Stimulated activated CD4-positive, alpha-beta T cell treated with anti-CD3 and anti-CD28 coated beads, Interleukin-1b, Interleukin-23, amount 100 ng/mL, for 1 hour (primary cell): ENCODE measurements at places on chromosomes 1 and 21.

- no peak for DNase-seq
Observed at GRCh38 chr1:37456614-37457013, 17.8 kb upstream of the ZC3H12A start.

- DNase-seq = no peak
Observed at GRCh38 chr1:70256664-70257063, 35.5 kb downstream of the SRSF11 start.

DNA sequence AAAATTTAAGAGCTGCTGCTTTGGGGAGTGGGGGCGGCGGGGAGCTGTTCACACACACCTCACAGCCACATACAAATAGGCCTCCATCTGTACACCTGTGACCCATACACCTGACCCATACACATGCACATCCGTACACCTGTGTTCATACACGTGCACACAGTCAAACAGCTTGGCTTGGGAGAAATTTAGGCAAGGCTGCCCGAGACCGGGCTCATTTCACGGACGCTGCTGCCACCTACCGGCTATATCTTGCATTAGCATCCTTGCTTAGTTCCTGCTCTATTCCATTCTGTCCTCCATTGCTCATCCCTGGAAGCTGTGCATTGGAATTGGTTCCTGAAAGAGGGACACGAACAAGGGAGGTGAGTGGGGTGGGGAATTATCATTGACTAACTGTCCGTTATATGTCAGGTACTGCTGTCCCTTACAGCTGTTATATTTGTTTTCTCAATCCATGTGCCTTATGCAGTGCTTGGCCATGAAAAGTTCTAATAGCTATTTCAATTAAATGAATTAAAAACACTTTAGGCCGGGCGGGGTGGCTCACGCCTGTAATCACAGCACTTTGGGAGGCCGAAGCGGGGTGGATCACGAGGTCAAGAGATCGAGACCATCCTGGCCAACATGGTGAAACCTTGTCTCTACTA lies 37.1 kb upstream of the EPB41 start:
- DNase-seq = peak; percentile 60

DNA sequence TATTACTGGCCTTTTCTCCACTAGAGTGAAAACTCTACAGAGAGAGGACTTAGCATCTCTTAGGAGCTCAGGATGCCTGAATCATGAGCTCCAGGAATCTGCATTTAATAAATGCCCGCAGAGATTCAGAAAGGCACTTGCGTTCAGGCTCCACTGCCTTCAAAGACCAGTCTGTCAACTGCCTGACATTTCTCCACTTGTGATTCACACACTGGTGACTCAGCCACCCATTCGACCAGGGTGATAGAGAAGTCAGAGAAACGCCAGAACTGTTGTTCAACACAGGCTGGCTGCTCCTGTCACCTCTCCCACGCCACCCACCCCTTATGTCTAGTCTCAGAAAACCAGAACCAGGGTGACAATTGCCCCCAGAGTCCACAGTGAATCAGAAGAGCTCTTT lies 26.9 kb upstream of the LBR start:
- DNase-seq = peak; percentile 70

DNA sequence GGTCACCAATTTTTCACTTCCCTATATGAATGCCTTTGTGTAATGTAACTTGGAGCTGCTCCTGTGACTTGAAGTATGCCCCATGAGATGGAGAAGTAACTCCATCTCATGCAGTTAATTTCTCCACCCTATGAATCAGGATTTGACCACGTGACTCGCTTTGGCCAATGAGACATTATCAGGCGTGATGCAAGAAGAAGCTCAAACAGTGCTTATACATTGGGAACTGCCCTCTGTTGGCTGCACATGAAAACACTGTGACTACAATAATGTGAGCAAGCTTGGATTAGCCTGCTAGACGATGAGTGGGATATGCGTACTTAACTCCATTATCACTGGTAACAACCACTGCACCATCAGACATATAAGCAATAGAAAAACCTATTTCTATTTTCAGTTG lies 684.4 kb downstream of the PLA2G4A start:
- DNase-seq = no peak

- DNase-seq = no peak
Observed at GRCh38 chr1:182633657-182634281, 29.6 kb upstream of the RGS16 start.

GRCh38 chr1:186424539-186424938 lies 36.4 kb downstream of the PDC start:
- DNase-seq = no peak

- DNase-seq = no peak
Observed at GRCh38 chr1:153957744-153958110, 685 bp downstream of the CRTC2 start.
